ENCODE measurements at places on chromosomes 13 and 19.

DNA sequence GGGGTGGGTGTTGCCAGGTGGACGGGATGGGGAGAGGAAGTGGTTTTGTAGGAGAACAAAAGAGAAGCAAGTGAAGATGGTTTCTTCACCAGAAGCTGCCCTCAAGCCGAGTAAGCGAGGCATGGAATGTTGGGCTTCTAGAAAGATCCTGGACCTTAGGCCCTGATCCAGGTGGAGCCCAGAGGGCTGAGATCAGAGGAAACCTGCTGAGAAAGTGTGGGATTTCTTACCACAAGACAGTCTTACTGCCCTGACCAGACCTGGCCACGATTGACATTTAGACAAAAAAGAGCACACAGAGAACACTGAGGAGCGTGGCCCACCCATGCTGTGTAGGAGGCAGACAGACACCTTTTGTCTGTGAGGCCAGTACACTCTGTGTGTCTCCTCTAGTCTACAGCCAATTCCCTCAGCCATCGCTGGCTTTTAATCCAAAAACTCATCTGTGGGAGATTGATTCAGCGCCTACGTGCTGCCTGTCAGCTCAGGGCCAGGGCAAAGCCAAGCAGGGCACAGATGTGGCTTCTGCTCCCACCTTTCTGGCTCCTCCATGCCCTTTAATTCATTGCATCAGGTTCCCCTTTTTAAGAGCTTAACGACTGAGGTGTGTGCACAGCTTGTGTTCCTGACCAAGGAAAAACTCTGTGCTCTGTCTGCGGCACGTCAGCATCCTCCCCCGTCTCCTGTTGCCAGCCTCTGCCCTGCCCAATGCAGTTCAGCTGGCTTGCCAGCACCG, 123.3 kb downstream of the AKAP11 start:
- no peak for DNase-seq

- peak; percentile 97 for DNase-seq
Measured at GRCh38 chr19:20167020-20167644, at the start of gene ZNF486. TSS of gene ZNF486 (plus strand) at chr19:20167214. CDS start at chr19:20167331, 117 bp downstream.

DNA sequence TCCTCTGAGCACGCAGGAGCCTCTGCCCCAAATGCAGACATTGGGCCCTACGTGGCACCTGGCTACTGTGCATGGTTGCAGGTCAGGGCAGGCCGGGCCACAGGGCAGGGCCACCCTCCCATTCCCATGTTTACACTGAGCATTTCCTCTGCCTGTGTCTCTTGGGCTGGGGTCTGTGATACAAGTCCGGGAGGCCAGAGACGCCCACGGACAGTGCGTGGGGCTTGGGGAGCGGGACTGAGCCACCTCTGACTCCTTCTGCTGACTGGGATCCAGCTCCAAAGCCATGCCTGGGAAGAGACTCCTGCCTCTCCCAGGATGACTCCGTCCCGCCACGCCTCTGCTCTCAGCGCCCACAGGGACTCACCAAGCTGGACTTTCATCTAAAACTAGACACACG, 18.8 kb downstream of the GAS6 start:
- no peak for DNase-seq

DNA sequence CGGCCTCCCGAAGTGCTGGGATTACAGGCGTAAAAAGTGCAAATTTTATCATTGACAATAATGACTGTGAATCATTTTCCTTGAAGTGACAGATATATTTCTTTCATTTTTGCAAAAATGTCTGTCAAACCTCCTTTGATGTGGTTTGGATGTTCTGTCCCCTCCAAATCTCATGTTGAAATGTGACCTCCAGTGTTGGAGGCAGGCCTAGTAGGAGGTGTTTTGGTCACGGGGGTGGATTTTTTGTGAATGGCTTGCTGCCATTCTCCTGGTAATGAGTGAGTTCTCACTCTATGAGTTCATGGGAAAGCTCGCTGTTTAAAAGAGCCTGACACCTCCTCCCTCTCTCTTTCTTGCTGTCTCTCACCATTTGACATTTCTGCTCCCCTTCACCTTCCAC, 5.5 kb upstream of the SLC1A6 start:
- no peak for DNase-seq

DNA sequence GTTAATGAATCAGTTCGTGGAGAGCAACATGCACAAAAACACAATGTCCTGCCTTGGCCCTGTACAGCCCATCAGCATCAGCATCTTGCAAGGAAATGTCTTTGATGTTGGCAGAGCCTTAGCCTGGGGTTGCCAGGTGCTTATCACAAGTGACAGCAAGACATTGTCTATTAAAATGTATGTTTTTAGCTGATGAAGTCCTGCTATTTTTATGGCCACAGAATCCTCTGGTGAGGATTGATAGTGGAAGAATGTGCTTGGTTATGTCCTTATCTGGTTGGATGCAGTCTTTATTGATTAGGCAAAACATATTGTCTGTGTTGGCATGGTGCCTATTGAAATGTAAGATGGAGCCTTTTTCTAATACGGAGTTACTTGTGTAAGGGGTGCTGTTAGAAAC, 1427.0 kb upstream of the MIR17HG start:
- DNase-seq, result no peak

- no peak for DNase-seq
Measured at GRCh38 chr19:5349041-5349440, 8.4 kb upstream of the PTPRS start.

GRCh38 chr19:55259540-55260210, 858 bp upstream of the PPP6R1 start:
- DNase-seq, result no peak

- DNase-seq, result no peak
Measured at GRCh38 chr13:114211446-114212157, 23.1 kb upstream of the CDC16 start.

- DNase-seq, result no peak
Measured at GRCh38 chr13:103097366-103097928, 31.2 kb upstream of the SLC10A2 start.

DNA sequence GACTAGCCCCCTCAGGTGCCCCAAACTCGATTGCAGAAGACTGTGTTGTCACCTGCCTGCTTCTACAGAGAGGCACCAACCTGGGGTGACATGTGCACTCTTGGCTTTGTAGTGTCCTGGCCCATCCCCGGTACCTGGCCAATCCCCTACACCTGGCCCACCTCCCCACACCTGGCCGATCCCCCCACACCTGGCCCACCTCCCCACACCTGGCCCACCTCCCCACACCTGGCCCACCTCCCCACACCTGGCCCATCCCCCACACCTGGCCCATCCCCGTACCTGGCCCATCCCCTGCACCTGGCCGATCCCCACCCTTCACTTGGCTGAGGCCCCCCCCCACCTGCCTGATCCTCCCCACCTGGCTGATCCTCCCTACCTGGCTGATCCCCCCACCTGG, 25.4 kb downstream of the ATP11A start:
- no peak for DNase-seq

GRCh38 chr13:50914848-50915247, 5.3 kb downstream of the RNASEH2B start:
- no peak for DNase-seq

DNA sequence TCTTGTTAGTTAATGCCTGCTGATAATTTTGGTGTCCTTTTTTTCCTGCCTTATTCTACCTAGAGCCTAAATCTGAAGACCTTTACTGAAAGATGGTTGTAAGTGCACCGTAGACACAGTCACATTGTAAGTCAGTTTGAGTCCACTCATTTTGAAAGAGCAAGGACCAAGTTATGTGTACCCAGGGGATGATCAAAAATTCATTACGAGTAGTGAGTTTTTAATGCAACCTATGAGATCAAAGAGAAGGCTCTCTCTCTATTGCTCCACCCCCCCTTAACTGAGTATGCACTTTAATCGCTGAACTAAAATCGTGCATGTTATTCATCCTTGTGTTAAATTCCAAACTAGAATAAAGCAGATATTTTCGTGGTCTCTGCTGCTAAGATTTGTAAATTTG, 1.8 kb downstream of the RAP2A start:
- DNase-seq, result no peak

- DNase-seq, result peak; percentile 78
Measured at GRCh38 chr19:7294558-7295212, 471 bp upstream of the INSR start.

DNA sequence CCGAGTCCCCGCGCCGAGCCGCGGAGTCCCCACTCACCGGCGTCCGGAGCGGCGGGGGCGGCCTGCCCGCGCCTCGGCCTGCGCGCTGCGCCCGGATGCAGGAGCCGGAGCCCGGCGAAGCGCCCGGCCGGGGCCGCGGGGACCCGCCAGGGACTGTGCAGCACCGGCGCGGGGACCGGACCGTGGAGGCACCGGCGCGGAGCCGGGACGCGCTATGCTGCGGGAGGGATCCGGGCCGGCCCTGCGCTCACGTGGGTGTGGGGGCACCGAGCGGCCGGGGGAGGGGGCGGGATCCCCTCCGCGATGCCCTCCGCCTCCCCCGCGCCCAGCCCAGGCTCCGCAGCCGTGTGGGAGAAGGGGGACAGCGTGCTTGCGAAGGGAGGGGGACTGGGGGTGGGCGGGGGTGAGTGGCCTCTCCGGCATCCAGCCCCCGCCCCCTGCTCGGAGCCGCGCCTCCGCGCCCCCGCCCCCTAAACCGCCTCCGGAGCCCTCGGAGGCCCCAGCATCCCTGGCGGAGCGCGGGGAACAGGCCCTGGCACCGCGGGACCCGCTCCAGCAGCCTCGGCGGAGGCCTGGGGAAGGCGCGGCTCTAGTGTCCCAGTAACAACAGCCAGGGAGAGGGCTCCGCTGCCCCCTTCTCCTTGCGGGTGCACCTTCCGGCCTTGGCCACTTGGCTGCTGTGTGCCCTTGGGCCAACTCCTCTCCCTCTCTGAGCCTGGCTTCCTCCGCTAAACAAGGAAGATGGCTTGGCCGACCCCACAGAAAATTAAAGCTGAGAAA, at the start of gene SLC1A6:
Gene SLC1A6 (minus strand): TSS at position 389 of the 780 bp plus-strand sequence. CDS start 6,954 bp downstream, outside the sequence.
- no peak for DNase-seq

GRCh38 chr13:100131863-100132574, 43.1 kb downstream of the PCCA start:
- DNase-seq, result no peak

DNA sequence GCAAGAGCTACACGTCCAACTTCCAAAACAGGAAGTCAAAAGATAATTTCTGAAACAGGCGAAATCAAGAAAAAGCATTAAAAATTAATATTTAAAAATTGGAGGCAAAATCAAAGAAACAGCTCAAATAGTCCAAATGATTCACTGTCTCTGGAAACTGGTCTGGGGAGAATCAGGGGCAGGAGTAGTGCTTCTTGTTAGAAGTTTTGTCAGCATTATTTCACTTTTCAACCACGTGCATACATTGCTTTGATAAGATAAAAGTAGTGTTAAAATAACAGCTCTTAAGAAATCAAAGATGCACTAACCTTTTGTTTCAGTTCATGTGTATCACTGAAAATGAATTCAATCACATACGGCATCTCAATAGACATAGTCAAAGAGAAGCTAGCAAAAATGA, 53.8 kb downstream of the PARP4 start:
- DNase-seq, result no peak

GRCh38 chr13:40394304-40394985, 272.0 kb downstream of the FOXO1 start:
- DNase-seq, result no peak

DNA sequence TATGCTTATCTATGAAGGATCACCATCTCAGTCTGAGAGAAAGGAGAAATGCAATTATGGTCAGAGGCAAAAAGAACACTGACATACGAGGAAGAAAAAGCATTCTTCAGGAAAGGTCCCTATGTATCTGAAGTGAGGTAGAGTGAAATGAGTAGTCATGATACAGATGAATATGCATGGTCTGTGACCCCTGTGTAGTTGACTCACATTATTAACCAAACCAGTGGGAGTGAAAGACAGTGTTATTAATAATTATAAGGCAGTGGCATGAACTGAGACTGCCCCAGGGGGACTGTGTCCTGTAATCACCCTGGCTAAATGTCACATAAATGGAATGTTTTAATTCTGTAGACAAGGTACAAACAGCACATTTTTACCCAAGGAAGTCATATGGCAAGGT, 1320.2 kb upstream of the PCDH9 start:
- DNase-seq, result no peak

- DNase-seq, result no peak
Measured at GRCh38 chr19:34644991-34645461, 31.9 kb downstream of the SCGB2B2 start.

DNA sequence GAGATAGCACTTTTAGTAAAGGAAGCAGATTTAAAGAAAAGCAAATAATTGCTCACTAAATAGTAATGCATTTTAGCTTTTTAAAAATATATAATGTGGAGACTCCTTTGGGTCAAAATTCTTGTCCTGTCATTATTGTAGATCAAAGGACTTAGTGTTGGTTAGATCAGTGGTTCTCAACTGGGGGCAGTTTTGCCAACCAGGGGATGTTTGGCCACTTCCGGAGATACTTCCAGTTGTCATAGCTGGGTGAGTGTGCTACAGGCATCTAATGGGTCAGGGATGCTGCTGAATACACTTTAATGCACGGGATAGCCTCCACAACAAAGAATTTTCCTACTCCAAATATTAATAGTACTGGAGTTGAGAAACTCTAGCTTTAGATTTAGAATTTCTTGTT, 126.8 kb downstream of the LMO7 start:
- no peak for DNase-seq

DNA sequence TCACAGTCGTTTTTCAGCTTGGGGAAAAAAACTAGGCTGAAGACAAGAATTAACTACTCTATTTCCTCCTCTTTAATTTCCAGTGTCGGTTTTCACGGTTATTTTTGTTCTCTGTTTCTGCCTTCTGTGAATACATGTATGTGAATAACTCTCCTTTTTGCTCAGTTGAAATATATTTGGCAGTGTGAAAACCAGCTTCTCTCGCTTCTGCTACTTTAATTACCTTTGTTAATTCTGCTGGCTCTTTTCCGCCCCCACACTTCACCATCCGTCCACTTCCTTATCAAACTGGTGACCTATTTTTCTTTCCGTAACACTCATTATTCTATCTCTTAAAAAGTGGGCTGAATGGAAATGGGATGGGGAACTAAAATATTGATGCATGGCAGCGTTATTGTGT, 126.4 kb downstream of the POU4F1 start:
- no peak for DNase-seq

DNA sequence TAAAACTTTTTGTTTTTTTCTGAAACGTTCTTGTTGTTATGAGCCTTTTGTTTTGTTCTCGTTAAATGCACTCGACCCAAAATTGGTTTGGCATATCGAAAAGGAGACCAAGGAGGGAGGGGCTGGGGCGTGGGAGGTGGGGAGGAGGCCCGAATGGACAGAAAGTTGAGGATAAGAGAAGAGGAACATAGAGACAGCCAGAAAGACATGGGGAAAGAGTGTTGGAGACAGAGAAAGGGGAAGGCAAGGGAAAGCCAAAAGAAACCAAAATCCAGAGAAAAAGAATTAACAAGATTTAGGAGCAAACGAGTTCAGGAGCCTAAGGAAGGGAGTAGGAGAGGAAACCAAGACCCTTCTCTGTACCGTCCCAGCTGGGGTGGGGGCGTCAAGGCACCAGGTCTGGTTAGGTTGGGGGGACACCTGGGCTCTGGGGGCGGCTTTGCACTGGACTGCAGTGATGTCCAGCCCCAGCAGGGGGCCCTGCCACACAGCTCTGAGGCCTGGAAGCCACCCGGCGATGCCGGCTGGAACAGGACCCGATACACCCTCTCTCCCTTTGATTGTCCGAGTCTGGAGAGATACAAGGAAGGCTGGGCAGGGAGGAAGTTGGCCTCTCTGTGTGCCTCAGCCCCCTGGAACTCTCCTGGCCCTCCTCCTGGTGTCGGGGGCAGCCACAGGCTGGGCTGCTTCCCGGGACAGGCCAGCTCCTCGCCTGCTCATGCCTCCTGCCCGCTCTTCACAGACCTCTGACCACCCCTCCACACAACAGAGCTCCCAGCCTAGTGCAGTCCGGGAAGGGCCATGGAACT, 11.6 kb upstream of the ASF1B start:
- DNase-seq, result peak; percentile 87

- no peak for DNase-seq
Measured at GRCh38 chr13:44806826-44807225, 182.4 kb downstream of the NUFIP1 start.

GRCh38 chr13:21071924-21072323, 10.5 kb upstream of the LATS2 start:
- DNase-seq, result no peak

All from femur (tissue), 1 donor.